Stimulated activated CD4-positive, alpha-beta T cell treated with anti-CD3 and anti-CD28 coated beads, TNF-alpha, amount 100 ng/mL, for 1 hour (primary cell): ENCODE measurements at places on chromosomes 5 and 9.

- DNase-seq = no peak
Observed at GRCh38 chr9:79658926-79659325, 87.2 kb downstream of the TLE4 start.

DNA sequence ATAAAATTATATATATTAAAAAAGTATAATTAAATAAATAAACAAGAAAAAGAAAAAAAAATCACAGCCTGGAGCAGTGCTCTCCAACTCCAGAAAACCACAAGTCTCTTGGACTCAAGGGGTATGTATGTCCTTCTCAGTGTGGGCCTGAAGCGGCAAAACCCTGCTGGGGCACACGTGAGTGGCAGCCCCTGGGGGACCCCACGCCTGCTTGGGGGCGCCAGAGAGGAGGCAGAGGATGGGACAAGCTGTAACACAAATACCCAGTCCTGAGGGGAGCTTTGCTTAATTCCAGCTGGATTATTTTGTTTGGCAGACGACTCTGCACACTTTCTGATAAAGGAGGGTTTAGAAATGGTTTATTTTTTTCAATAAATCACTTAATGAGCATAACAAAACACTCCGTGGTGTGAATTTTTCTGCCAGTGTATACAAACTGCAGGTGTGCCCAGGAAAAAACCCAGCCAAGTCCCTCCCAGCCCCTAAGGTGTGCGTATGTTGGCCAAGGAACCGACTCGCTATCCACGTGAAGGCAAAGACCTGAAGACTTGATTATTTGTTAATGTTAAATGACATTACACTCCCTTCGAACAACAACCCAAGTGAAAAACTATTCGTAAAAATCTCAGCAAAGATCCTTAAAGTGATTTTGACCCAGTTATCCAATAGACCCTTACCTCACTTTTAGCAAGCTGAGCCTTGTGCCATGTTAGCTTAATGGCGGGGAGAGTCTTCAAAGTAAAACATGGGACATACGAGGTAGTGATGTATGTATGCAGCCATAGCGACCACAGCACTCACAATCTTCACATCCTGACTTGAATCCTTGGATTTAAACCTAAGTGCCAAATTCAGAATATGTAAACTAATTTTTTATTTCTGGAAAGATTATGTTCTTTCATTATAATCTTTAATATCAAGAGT, 32.9 kb downstream of the ANKH start:
- no peak for DNase-seq

DNA sequence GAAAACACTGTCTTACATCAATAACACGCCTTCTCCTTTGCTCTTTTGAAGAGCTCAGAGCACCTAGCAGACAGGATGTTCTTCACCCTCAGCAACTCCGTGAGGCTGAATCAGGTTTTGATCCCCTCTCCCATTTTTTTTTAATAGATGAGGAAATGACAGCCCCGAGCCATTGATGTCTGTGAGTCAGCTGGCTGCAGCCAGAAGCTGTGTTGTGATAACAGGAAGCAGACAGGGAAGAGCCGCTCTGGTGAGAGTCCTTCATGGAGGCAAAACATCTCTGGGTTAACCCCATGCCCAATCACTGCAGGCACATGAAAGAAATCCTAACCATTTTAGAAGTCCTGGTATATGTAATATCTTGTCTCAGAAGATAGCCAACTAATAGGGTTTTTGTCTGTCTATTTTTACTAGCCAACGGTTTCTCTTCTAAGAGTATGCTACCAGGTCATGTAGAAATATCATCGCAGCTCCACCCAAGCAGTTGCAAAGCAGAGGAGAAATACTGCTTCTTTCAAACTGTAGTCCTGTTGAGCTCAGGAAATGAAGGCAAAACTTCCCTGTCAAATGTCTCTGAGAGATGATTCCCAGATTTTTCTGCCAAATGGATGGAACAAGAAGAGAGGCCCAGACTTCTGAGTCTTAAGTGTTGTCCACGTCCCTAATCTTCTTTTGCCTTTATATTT, 568.9 kb downstream of the CCDC171 start:
- DNase-seq = no peak

DNA sequence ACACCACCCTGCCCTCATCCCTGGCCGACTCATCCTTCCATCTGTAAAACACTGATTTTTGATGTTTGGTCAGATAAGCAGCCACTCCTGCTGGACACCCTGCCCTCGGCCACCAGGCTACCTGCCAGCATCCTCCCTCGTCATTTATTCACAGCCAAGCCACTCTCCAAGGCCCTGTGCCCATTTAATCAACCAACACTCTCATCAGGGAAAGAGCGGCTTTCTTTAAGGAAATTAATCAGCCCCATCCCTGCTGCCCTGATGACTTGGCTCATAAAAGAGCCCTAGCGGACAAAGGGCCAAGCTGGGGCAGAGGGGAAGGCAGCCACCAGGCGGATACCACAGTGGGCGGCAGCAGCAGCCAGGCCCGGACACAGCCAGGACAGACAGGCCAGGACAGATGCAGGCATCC, 52.4 kb downstream of the GOLM1 start:
- no peak for DNase-seq

DNA sequence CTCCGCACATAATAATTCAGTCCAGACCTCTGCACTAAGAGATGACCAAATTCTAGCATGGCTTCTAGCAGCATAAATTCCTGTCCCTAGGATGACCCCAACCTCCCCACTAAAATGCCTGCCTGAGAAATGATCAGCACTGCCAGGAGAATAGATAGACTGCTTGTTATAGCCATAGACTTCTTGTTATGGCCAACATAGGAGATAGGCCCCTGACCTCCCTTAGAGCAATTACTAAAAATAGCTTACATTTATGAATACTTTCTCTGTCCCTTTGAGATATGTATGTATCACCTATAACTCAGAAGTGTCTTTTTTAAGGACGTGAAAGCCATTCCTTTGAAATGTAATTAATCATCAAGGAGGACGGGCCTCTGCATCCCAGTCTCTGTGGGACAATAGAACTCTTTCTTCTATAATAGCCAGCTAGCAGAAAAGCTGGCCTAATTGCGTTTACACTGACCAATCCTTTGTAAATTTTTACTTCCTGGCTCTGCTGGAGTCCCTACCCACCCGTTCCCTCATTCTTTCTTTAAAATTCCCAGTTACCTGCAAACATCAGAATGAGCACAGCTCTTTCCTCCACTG, 1002.7 kb downstream of the CDH18 start:
- DNase-seq = no peak

- DNase-seq = no peak
Observed at GRCh38 chr9:128409978-128410377, 10.7 kb upstream of the CERCAM start.

DNA sequence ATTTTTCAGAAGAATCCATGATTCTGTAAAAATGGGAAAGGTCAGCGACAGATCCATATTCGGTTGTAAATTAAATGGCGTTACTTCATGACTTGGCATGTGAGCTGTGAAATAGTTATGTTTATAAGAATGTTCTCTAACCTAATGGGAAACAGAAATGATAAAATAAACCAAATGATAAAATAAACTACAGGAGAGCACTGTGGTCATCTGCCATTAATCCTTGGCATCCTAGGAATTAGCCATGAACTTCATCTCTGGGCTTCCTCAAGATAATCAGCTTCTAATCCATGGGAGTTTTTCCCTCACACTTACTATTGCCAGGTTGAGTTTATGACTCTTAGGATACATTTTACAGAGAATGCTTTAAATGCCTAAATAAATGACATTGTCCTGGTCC, 94.6 kb upstream of the SLC30A5 start:
- no peak for DNase-seq

DNA sequence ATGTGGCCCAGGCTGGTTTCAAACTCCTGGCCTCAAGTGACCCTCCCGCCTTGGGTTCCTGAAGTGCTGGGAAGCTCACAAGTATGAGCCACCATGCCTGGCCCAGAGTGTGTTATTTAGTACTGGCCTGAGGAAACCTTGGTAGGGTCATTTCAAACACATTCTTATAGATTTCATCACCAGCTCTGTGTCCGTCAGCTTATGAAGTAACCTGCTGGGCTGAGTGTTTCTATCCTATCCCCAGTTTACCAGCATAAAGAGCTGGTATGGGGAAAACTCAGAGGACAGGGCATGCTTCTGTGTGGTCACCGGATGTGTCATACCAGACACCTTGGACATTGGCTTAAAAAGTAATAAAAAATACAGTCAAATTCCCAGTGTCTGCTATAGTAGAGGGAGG, 45.3 kb downstream of the PTPN3 start:
- DNase-seq = no peak

- DNase-seq = no peak
Observed at GRCh38 chr9:125466411-125466810, 204.8 kb downstream of the GAPVD1 start.

DNA sequence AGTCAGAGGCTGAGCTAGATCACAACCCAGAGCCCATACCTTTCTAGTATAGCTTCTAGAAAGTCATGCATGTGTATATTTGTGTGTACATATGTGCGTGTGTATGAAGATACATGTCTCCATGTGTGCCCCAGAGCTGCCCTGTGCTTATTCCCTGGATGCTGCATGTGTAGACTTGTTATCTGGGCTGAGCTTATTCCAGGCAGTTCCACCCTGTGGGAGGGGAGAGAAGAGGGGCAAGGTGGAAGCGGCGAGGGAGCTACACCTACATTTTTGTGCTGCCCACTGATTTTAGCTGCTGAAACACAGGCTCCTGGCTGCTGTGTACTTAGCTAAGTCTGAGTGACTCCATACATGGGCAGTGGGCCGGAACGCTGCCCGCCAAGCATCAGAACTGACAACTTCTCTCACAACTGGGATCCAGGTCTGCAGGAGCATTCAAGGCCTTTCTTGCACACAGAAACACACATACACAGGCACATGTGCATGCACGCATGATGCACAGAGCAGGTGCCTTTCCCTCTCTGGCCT, 38.0 kb upstream of the XPA start:
- DNase-seq = no peak

DNA sequence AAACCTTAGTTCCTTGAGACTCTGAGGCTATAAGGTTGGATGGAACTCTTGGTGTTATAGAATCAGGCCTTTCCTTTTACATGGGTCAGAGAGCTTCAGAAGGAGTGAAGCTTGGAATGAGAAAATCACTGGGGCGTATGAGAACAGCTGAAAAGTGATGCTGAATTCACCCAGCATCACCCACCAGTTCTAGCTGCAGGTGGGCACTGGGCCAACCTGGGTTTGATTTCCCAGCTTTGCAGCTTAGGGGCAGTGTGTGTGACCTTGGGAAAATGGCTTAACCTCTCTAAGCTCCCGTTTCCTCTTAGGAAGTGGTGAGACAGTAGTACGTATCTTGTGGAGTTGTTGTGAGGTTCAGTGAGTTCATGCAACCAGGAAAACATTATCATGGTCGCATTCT, 10.7 kb downstream of the PCDH12 start:
- DNase-seq = no peak

DNA sequence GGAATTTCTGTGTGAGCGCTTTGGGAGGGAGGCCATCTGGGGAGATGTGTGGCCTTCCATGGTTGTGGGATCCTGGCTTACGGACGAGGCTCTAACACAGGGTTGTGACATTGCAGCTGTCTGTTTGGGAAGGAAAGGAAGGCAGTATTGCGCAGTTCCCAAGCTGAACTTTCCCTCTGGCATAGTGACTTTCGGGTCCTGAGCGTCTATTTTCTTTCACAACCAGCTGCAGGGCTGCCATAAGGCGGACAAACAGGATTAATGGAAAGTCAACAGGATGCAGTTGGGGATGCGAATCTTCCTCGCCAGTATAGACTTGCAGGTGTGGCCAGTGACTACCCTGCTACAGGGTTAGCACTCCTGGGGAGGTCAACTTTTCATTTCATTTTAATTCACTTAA, 25.9 kb downstream of the CCT5 start:
- DNase-seq = no peak

GRCh38 chr5:173771121-173771724, 116.9 kb upstream of the CPEB4 start:
- DNase-seq = no peak

DNA sequence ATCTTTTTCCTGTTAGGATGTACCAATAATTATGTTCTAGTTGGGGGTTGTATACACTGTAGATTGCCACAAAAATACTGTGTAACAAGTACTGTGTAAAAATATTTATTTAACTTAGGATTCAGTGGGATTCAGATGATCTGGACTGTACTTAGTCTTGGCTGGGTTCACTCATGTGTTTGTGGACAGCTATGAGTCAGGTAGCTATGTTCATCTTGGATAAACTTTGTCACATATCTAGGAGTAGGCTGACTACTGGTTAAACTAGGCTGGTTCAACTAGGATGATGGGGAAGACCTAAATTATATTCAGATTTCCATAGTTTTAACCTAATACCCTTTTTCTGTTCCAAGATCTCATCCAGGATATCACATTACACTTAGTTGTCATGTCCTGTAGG, 32.1 kb upstream of the TNFSF15 start:
- DNase-seq = no peak

- no peak for DNase-seq
Observed at GRCh38 chr5:68673106-68673822, 420.6 kb upstream of the SLC30A5 start.

- no peak for DNase-seq
Observed at GRCh38 chr9:122961139-122961538, 20.3 kb downstream of the RABGAP1 start.

DNA sequence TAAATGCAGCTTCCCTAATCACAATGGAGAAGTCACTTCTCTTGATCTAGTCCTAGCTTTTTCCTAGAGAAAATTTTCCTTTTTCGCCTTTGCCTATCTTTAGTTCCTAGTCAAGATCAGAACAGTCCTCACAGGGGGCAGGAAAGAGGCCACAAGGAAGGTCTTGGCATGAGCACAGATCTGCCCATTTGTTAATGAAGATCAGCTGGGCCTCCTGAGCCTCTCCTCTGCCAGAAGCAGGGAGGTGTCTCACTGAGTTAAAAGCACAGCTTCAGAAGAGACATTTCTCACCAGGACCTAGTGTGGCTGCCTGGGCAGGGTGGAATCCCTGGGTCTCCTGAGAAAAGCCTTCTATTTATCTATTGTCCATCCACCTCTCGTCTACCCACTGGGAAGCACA, 357.8 kb downstream of the TMEM38B start:
- no peak for DNase-seq

- no peak for DNase-seq
Observed at GRCh38 chr9:89598926-89599325, 5.9 kb upstream of the GADD45G start.

- no peak for DNase-seq
Observed at GRCh38 chr5:68381909-68382308, 166.4 kb downstream of the PIK3R1 start.

DNA sequence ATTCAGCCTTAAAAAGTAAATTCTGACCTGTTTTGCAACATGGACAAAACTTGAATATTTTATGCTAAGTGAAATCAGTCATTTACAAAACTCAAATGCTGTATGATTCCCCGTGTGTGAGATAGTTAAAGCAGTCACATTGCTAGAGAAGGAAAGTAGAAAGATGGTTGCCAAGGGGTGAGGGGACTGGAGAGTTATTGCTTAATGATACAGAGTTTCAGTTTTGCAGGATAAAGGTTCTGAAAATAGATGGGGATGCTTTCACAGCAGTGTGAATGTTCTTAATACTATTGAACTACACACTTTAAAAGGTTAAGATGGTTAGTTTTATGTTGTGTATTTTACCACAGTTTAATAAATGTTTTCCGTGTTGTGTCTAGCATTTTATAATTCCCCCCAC, 51.2 kb downstream of the SGCD start:
- DNase-seq = no peak

- DNase-seq = no peak
Observed at GRCh38 chr9:114311571-114312512, 11.1 kb upstream of the ORM1 start.

GRCh38 chr9:131835151-131835910, 95.5 kb upstream of the RAPGEF1 start:
- DNase-seq = no peak
